GM10248 (cell line): ENCODE measurements at places on chromosomes 7 and 10.

- DNase-seq = no peak
Measured at GRCh38 chr10:43394868-43395267, 14.1 kb downstream of the HNRNPF start.

- no peak for DNase-seq
Measured at GRCh38 chr10:74061104-74061503, 63.2 kb downstream of the VCL start.

- DNase-seq = peak; percentile 67
Measured at GRCh38 chr7:150986099-150986512, 4.7 kb upstream of the NOS3 start.

- DNase-seq = no peak
Measured at GRCh38 chr10:118504467-118505205, 90.8 kb downstream of the PRLHR start.
